ENCODE measurements at places on chromosomes 3 and 15. TPM values are rescaled to one million over a fixed set of nuclear protein-coding genes. Genes with fewer than 3 reads are reported as not detected.

- no peak for DNase-seq
Observed at GRCh38 chr3:195116407-195117185, 154.4 kb downstream of the XXYLT1 start.

DNA sequence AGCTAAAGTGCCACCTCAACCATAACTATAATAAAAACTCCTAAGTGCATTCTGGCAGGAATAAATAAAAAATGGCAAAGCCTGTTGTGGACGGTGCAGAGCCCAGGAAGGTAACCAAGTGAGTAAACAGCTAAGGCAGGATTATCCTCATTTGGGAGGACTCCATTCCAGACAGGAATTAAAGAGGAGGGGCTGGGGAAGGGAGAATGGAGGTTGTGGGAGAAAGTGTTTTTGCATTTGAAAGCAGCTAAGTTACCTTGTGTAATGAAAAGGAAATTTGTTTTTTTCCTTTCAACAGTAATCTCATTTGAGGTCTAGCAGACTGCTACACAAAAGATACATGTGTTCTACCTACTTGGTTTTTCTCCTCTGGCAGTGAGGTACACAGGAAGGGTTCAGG is 248.5 kb downstream of the TIGIT start:
- no peak for DNase-seq

TOPAZ1 gene
- not detected for polyA plus RNA-seq

DHFR2 gene
- polyA plus RNA-seq: 3.9 TPM

SLC9C1 gene
- not detected for polyA plus RNA-seq

PSTPIP1 gene
- 0.80 TPM for polyA plus RNA-seq

GRCh38 chr3:174060431-174060830 is 662.9 kb downstream of the NLGN1 start:
- DNase-seq: no peak

ZBED2 gene
- polyA plus RNA-seq: not detected

All from GM23248 (cell line).